ENCODE measurements at places on chromosomes 13 and 19.

GRCh38 chr13:113152691-113152983, 5.8 kb upstream of the PROZ start:
- DNase-seq, result no peak

DNA sequence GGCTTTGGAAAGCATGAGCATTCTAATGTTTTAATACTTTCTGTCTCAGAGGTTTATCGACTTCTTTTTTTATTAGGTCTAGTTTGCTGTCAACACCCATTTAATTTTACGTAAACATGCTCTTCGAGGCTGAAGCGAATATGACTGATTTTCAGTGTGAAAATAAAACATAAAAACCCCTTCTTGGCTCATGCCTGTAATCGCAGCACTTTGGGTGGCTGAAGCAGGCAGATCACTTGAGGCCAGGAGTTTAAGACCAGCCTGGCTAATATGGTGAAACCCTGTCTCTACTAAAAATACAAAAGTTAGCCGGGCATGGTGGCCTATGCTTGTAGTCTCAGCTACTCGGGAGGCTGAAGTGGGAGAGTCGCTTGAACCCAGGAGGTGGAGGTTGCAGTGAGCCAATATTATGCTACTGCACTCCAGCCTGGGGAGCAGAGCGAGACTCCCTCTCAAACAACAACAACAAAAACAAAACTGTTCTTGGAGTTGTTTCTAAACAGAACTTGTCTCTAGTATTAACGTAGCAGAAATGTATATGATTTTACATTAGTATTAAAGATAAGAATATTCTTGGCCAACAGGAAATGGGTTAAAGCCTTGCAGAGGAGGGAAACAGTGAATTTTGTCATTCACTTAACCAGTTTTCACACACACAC, 7.1 kb upstream of the IGFL3 start:
- no peak for DNase-seq

GRCh38 chr13:44191504-44192171, 182.0 kb upstream of the SERP2 start:
- peak; percentile 62 for DNase-seq

DNA sequence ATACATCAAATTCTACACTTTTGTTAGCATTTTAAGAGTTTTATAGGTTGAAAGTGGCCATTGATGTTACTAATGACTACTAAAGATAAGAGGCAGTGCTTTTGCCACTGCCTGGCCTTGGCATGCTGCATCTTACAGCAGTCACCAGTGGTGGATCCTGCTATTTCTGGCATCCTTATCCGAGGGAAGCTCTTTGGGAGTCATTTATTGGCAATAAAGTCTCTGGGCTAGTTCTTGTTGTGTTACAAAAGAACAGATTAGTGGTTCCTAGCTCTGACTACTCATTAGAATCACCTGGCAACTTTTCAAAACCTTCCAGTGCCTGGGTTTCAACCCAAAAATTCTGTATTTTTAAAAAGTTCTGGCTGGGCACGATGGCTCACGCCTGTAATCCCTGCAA, 94.5 kb downstream of the ZMYM2 start:
- no peak for DNase-seq
